ENCODE measurements at places on chromosomes 2 and 18.

DNA sequence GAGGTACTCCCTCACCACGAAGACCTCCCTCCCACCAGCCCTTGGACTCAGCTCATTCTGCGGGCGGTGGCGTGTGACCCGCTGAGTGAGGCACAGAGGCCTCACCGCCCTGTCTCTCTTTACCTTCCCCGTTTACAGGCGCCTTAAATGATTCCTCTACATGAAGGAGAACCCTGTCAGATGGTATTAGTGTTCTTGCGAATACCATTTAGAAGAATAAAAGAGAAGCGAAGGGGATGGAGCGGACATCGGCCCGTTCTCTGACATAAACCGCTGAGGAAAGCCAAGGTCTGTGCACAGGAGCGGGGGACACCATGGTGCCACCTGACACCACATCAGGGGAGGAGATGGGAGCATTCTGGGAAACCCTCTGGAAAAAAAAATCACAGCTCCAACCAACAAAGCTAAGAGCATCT, 179.8 kb downstream of the HDAC4 start:
- DNase-seq = no peak

DNA sequence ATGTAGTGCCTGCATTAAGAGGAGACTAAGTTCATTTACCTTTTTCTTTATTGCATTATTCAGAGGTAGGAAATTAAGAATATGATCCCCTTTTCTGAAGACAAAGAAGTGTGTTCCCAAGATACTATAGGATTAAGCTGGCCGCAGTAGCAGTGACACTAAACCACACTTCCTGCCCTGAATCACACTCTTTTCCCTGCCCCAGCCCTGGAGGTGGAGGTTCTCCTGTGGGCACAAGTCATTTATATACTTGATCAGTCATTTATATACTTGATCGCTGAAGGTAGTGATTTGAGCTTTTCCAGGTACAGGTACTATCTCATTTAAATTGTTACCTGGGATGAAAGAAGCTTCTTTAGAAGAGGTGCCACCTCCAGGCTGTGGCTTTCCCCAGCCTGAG, 78.6 kb downstream of the ARMC9 start:
- no peak for DNase-seq

DNA sequence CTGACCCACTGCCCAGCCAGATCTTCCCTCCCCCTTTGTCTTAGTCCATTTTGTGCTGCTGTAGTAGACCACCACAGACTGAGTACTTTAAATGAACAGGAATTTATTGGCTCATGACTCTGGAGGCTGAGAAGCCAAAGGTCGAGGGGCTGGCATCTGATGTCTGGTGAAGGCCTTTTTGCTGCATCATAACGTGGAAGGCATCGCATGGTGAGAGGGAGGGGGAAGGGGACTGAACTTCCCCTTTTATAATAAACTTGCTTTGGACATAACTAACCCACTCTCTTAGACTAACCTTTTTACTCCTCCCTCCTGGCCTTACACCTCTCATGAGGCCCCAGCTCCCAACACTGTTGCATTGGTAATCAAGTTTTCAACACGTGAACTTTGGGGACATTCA, 83.8 kb downstream of the MAP4K4 start:
- DNase-seq = no peak

DNA sequence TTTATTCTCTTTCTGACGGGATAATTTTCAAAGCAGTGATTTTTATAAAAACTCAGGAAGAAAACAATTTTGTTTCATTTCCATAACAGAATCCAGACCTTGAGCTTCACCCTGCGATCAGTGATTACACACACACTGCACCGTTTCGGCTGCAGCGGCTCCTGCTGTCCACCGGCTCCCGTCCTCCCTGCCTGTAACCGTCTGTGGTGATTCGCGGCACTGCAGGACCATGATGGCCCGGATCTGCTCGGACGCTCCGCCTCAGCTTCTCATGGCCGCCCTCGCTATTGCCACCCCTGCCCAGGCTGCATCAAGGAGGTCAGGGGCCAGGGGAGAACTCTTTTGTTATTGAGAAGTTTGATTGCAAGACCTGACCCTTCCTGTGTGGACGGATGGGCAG, 246.1 kb downstream of the TWIST2 start:
- no peak for DNase-seq

- DNase-seq = no peak
These were observed 118.3 kb upstream of the KLHL14 start for GRCh38 chr18:32891130-32891529.

GRCh38 chr2:5693287-5694201, 1.4 kb downstream of the SOX11 start:
- no peak for DNase-seq

DNA sequence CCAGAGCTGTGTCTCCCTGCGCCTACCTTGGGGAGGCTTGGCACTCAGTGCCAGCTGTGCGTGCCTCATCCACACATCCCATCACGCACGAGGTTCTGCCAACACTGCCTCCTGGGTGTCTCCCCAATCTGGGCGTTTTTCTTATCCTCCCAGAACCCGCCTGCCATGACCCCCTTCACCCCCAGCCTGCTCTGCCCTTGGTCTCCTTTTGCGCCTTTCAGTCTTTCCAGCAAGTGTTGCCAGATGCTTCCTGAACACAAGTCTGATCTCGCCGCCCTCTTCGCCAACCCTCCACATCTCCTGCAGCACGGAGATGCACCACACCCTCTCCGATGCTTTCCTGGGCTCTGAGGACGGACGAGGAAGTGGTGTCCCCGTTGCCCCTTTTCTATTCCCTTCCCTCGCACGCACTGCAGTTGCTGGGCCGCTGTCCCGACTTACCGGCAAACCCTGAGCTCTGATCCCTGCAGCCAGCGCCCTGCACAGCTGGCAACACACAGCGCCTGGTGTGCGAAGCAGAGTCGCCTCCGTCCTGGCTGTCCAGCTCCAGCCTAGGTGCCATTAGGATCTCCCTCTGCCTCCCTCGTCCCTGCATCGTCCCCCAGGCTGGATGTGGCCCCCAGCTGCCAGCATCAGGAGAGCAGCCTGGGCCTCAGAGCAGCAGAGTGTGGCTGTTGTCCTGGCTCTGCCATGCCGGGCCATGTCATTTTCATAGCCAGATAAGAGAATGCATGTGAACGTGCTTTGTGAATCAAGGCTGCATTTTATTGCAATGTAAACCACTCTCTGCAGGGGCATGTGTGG, 22.6 kb upstream of the ALLC start:
- no peak for DNase-seq

DNA sequence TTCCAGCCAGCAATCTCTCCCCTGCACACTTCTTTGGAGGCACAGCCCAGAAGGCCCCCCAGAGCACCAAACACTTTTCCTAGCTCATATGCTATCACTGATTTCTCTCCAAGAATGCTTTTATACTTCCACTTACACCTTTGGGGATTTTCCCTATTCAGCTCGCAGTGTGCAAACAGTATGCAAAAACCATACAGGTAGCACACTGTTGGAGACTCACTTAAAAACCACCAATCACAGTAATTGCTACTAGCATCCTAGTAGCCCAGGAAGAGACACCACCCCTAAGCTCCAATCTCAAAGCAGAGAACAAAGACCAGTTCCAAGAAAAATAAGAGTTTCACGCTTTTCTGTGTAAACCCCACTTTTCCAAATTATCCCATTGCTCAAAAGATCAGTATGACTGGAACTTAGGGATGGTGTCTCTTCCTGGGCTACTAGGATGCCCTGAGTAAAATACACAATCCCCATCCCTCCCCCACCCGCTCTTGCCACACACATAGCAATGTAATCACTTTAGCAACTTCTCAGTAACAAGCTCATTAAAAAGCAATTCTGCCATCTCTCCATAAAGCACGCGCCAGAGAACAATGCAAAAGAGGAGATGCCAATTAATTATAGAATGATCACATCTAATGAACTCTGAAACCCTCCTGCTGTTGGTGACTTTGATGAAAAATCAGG, 43.0 kb downstream of the KLF7 start:
- no peak for DNase-seq

DNA sequence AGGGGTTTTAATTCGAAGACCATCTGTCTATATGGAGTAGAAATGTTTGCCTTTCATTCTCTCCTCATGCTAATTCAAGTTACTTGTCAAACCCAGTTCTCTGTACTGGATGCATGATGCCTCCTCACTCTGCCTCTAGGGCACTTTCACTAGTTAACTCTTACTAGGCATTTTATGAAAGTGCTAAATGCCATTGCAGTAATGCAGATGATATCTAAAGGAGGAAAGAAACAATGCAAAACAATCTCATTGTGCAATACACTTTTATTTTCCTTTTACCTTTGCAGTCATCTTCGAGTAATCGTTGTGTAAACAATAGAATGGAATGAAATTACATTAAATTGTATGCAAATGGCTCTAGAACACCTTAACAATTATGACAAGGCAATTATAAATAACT, 293.6 kb downstream of the STK39 start:
- no peak for DNase-seq

DNA sequence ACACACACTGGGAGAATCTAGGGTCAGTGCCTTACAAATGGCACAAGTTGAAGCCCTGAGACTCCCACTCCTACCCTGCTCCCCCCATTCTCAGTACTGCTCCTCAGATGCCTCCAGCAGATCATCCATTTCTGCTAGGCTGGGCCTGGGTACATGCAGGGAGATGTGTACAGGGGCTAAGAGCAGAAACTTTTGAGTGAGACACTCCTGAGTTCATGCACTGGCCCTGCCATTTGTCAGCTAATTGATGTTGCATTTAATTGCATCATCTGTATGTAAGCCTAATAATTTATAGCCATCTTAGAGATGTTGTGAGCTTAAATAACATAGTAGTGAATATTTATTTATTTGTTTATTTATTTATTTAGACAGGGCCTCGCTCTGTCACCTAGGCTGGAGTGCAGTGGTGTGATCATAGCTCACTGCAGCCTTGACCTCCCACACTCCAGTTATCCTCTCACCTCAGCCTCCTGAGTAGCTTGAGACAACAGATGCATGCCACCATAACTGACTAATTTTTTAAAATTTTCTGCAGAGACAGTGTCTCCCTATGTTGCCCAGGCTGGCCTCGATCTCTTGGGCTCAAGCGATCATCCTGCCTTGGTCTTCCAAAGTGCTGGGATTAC, 4.8 kb upstream of the CASP8 start:
- DNase-seq = no peak

DNA sequence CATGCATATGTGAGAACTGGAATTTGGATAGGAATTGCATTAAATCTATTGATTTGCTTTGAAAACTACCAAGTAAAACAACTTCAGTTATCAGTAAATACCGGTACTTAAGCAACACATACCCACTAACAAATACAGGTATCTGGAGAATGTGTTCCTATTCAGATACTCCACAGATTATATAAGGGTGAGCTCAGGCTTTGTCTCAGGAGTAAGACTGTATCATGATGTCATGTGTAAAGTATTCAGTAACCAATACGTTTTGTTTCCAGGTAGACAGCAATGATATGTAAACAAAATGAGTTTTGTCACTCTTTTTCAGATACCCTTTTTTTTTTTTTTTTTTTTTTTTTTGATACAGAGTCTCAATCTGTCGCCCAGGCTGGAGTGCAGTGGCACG, 74.8 kb downstream of the DSC3 start:
- no peak for DNase-seq
